Activated naive CD8-positive, alpha-beta T cell treated with anti-CD3 and anti-CD28 coated beads for 36 hours (primary cell): ENCODE measurements at places on chromosomes 12 and 14.

DNA sequence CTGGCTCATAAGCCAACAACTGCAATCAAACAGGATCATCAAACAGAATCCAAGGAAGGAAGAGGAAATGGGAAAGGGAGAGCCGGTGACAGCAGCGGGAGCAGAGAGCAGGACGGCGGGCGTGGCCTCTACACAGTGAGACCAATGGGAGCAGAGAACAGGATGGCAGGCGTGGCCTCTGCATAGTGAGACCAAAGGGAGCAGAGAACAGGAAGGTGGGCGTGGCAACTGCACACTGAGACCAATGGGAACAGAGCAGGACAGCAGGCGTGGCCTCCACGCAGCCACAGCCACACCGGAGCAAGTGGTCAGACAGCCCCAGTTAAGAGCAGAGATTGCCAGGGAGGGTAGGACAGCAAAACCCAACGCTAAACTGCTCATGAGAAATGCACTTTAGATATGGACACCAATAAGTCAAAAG lies 16.4 kb downstream of the LRCOL1 start:
- H3K36me3 ChIP-seq, result no peaks in the 10 kb centered on the region
- H3K4me1 ChIP-seq, result peaks cover 8% of the 10 kb centered on the region
- H3K27me3 ChIP-seq, result peaks cover 47% of the 10 kb centered on the region
- H3K4me3 ChIP-seq, result no peak overlapping the region
- no peak overlapping the region for H3K27ac ChIP-seq
- peak; percentile 29 for DNase-seq

DNA sequence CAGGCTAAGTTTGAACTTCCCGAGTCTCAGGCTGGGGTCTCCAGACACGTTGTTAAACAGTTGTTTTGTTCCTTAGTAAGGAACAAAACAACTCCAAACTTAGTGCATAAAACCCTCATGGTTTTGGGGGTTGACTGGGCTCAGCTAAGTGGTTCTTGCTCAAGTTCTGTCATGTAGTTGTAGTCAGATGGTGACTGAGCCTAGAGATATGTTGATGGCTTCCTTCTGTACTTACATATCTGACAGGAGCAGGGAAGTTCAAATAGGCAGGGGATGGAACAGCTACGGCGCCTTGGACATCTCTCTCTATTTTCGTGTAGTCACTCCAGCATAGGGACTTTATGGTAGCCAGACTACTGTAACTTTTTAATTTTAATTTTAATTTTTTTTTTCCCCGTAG lies 45.7 kb downstream of the SPATS2 start:
- no peak overlapping the region for H3K4me3 ChIP-seq
- H3K27ac ChIP-seq, result no peak overlapping the region
- DNase-seq, result no peak
- peaks cover 9% of the 10 kb centered on the region for H3K4me1 ChIP-seq
- no peaks in the 10 kb centered on the region for H3K27me3 ChIP-seq

DNA sequence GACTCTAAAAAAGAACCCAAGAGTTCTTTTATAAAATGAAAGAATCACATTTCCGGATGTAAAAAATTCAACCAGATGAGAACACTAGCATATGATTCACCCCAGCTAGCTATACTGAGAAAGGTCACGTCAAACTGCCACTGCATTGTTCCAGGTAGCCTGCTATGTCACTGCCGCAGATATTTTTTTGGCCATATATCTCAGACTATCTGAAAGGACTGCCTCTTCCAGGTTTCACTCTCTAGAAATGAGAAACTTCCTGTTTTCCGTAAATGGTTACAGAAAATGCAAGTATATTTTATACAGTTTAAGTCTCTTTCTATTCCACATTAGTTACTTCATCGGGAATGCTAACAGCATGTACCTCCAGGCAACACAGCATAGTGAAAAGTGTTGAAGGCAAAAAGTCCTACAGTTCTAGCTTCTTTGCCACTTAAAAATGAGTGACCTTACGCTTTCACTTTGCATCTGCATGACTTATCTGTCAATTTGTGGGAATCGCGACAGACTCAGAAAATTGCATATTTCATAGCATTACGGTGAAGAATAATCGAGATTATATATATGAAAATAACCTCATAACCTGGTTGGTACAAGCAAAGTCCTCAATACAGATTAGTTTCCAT lies 105.2 kb downstream of the MED13L start:
- peaks cover 54% of the 10 kb centered on the region for H3K4me1 ChIP-seq
- peaks cover 13% of the 10 kb centered on the region for H3K36me3 ChIP-seq
- peak overlapping the region; percentile 78 for H3K4me3 ChIP-seq
- H3K27me3 ChIP-seq, result no peaks in the 10 kb centered on the region
- DNase-seq, result peak; percentile 55
- H3K27ac ChIP-seq, result peak overlapping the region; percentile 94

DNA sequence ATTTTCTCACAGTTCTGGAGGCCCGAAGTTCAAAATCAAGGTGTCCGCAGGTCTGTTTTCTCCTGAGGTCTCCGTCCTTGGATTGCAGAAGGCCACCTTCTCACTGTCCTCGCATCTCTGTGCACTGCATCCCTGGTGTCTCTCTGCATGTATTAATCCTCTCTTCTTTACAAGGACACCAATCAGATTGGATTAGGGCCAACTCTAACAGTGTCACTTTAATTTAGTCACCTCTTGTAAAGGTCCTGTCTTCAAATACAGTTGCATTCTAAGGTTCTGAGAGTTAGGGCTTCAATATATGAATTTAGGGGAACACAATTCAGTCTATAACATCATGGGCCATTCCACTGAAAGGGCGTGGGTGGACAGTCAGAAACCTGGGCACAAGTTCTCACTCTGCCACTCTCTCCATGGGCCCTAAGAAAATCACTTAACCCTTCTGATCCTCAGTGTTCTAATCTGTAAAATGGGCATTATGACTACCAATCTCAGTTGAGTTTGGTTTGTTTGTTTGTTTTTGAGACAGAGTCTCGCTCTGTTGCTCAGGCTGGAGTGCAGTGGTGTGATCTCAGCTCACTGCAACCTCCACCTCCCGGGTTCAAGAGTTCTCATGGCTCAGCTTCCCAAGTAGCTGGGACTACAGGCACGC lies 41.6 kb upstream of the FGD4 start:
- H3K4me3 ChIP-seq, result no peak overlapping the region
- H3K4me1 ChIP-seq, result no peaks in the 10 kb centered on the region
- H3K27me3 ChIP-seq, result no peaks in the 10 kb centered on the region
- no peak overlapping the region for H3K27ac ChIP-seq

- H3K27ac ChIP-seq, result no peak overlapping the region
- peak overlapping the region; percentile 53 for H3K4me3 ChIP-seq
- DNase-seq, result no peak
Observed at GRCh38 chr12:779745-780734, 27.7 kb downstream of the WNK1 start.

DNA sequence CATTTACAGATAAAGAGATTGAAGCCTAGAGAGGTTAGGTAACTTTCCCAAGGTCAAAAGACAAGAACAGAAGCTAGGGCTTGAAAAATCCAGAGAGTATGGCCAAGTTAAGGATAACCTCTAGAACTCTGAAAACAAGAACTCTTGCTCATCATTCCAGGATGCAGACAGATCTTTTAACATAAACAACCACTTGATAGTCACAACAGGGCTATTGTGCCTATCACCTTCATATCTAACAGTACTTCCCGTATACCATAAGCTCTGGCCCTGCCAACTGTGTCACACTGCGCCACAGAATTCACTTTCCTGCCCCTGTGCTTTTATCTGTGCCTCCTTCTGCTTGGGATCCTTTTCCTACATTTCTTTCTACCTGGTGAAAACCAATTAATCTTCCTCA lies 18.2 kb downstream of the ERP29 start:
- no peak for DNase-seq
- H3K4me1 ChIP-seq, result peaks cover 12% of the 10 kb centered on the region
- H3K27ac ChIP-seq, result peak overlapping the region; percentile 69
- no peak overlapping the region for H3K4me3 ChIP-seq

DNA sequence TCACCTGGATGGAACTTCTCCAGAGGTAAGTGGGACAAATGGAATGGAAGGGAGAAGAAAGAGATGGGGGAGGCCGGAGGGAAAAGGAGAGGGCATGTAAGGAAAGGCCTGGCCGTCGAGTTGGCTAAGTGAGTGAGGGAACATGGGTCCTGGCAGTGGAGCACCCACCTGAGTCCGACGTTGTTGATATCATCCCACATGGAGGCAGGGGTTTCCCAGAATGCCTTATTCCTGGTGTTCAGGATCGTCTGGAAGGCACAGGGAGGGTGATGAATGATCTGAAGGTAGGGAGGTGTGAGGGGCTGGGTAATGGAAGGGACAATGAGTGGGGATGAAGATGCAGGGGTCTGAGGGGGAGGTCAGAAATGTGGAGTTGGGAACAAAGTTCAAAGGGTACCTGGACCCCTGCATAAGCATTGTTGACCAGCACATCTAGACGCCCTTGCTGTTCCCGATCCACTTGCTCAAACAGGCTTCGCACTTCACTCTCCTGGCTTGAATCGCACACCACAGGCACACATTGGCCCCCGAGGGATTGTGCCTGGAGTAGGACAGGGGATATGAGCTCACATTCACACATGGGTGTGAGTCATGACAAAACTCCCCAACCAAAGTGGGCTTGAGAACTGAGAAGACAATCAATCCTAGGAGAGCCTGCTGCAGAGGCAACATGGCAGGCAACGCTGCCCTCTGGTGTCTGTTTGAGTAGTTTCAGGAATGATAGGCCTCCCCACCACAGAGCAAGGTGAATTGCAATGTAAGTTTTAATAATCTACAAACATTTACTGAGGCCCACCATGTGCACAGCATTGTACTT lies 3.0 kb downstream of the DHRS1 start:
- peak overlapping the region; percentile 75 for H3K27ac ChIP-seq
- peak; percentile 77 for DNase-seq
- peak overlapping the region; percentile 6 for H3K4me3 ChIP-seq
- no peaks in the 10 kb centered on the region for H3K27me3 ChIP-seq
- peaks cover 19% of the 10 kb centered on the region for H3K36me3 ChIP-seq

- H3K27me3 ChIP-seq, result no peaks in the 10 kb centered on the region
- no peaks in the 10 kb centered on the region for H3K36me3 ChIP-seq
- no peak for DNase-seq
Observed at GRCh38 chr12:116331876-116332275, 54.4 kb upstream of the MED13L start.

GRCh38 chr12:103913100-103913499 lies 17.1 kb upstream of the HSP90B1 start:
- no peaks in the 10 kb centered on the region for H3K27me3 ChIP-seq
- peaks cover 5% of the 10 kb centered on the region for H3K36me3 ChIP-seq
- no peak overlapping the region for H3K4me3 ChIP-seq
- peaks cover 13% of the 10 kb centered on the region for H3K4me1 ChIP-seq
- DNase-seq, result no peak

DNA sequence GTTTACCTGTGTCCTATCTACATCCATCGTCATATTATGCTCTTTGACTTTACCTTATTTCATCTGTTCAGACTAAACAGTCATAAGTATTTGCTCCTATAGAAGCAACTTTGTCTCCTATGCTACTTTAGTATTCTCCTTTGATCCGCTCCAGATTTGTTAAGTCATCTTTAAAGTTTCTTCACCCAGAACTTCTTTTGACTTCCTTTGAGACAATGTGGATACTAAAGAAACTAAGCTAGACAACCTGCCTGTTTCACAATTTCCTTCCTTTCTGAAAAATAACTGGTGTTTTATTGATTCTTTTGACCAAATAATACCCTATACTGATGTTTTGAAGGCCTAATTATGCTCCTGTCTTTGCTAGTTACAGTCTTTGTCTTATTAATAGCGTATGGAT lies 30.0 kb upstream of the LRRK2 start:
- no peak overlapping the region for H3K4me3 ChIP-seq
- H3K4me1 ChIP-seq, result peaks cover 4% of the 10 kb centered on the region
- H3K27ac ChIP-seq, result no peak overlapping the region
- no peaks in the 10 kb centered on the region for H3K27me3 ChIP-seq

DNA sequence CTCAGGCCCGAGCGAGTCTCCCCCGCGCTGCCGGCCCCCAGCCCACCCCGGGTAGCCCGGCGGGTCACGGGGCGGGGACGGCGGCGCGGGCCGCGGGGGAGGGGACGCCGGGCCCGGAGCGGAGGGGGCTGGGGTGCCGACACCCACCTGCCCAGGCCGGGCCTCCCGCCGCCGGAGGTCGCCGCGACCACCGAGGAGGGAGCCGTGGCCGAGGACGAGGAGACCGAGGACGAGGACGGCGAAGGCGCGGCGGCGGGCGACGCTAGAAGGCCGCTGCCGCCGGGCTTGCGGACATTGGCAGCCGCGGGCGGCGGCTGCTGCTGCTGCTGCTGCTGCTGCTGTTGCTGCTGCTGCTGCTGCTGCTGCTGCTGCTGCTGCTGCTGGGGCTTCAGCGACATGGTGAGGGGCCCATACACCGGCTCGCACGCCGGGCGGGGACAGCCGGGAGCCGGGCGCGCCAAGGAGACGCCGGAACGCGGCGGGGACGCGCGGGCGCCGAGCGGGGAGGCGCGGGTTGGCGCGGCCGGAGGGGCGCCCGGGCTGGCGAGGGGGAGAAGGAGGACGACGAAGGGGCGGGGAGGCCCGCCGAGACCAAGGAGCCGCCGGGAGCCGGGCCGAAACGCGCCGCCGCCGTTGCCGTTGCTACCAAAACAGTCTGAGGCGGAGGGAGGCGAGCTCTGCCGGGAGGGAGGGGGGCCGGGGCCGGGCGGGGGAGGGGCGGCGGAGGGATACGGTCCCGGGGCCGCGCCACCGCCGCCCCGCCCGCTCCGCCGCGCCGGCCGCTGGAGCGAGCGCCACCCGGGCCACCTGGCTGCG lies at the start of gene ATXN2:
TSS of gene ATXN2 (minus strand) at position 679 of the 816 bp plus-strand sequence. CDS start at position 398, 281 bp downstream.
- DNase-seq, result no peak
- H3K4me1 ChIP-seq, result peaks cover 24% of the 10 kb centered on the region
- H3K27ac ChIP-seq, result peak within 1 kb of the TSS; percentile 92
- peaks cover 2% of the 10 kb centered on the region for H3K36me3 ChIP-seq
- peak within 1 kb of the TSS; percentile 88 for H3K4me3 ChIP-seq

DNA sequence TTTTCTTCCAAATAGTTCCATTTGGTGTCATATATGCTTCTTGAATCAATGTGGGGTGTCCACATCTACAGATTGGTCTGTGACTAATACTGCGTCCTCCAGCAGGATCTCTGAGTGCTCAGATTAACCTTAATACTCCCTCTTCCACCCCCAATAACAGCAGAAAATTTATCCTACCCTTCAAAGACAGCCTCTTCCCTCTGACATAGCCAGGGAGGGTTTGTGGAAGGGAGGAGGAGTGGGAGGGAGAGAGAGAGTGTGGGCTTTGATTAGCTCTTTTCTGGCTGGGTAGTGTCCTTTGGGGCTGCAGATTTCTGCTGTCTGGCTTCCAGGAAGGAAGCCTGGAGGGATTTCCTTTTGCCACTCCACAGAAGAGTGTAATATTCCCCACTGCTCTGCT lies 220.7 kb downstream of the TTC6 start:
- H3K4me1 ChIP-seq, result no peaks in the 10 kb centered on the region
- H3K36me3 ChIP-seq, result no peaks in the 10 kb centered on the region
- no peak overlapping the region for H3K27ac ChIP-seq
- DNase-seq, result no peak

GRCh38 chr14:89093083-89093730 lies 268.8 kb downstream of the TTC8 start:
- H3K27me3 ChIP-seq, result no peaks in the 10 kb centered on the region
- H3K36me3 ChIP-seq, result no peaks in the 10 kb centered on the region
- DNase-seq, result no peak
- no peak overlapping the region for H3K4me3 ChIP-seq

DNA sequence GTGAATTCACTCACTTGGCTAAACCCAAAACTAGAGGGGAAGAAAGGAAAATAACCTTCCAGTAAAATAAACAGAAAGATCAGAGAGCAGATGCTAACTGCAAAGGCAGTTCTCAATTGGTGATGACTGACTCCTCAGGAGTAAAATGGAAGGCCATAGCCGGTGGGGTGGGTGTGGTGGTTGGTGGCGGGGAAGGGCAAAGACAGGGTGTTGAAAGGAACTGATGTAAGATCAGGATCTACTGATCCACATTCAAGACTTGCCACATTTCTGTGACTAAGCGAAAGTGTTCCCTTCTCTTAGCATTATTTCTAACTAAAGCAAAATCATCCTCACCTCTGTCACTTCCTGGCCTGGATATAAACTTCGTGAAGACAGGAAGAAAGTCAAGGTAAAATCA lies 26.3 kb upstream of the TC2N start:
- peaks cover 56% of the 10 kb centered on the region for H3K4me1 ChIP-seq
- no peaks in the 10 kb centered on the region for H3K27me3 ChIP-seq
- DNase-seq, result no peak
- H3K4me3 ChIP-seq, result no peak overlapping the region
